ENCODE measurements at places on chromosomes 12 and 14.

DNA sequence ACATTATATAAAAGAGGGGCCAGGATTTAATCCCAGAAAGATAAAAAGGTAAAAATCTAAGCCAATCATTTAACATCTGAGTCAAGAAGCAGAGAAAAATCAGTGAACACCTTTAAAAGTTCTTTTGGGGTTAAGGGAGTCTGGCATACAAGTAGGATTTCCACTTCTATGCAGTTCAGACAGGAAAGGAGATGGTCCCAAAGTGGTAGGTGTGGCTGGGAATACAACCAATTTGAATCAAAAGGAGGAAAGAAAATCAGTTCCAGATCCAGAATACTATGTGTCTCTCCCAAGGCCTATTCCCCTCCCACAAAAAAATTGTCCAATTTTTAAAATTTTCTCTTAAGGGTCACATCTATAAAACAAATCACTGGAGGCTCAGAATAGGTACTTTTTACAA lies 167.4 kb downstream of the PHLDA1 start:
- no peak for DNase-seq

GRCh38 chr12:12930633-12931219 lies 21.2 kb downstream of the GPRC5D start:
- DNase-seq = no peak

- DNase-seq = peak; percentile 99
These were observed 2.8 kb upstream of the UBC start for GRCh38 chr12:124917135-124917840.

DNA sequence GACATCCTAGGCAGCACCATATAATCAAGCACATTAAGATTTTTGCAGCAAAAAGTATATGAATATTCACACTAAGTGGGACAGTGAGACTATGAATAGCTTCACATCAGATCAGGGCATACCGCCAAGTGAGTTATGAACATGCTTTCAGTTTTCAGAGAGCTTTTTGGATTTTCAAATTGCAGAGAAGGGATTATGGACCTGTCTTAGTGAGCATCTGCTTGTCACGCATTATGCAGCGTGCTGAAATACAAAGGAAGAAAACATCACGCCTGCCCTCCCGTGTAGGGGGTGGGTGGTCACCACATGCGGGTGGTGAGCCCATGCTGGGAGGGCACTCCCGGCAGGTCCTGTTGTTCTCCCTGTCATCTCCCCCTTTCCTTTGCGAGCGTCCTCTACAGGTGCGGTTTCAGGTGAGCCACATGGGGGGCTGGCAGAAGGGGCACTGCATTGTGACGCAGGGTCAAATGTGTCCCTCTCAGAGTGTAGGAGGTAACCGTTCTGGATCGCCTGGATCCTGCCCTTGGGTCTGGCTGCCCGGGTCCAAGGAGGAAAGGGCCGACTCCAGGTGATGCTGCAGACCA lies 42.6 kb downstream of the TRAF3 start:
- DNase-seq = no peak

- DNase-seq = no peak
These were observed 279.6 kb downstream of the PDZRN4 start for GRCh38 chr12:41467591-41468325.

DNA sequence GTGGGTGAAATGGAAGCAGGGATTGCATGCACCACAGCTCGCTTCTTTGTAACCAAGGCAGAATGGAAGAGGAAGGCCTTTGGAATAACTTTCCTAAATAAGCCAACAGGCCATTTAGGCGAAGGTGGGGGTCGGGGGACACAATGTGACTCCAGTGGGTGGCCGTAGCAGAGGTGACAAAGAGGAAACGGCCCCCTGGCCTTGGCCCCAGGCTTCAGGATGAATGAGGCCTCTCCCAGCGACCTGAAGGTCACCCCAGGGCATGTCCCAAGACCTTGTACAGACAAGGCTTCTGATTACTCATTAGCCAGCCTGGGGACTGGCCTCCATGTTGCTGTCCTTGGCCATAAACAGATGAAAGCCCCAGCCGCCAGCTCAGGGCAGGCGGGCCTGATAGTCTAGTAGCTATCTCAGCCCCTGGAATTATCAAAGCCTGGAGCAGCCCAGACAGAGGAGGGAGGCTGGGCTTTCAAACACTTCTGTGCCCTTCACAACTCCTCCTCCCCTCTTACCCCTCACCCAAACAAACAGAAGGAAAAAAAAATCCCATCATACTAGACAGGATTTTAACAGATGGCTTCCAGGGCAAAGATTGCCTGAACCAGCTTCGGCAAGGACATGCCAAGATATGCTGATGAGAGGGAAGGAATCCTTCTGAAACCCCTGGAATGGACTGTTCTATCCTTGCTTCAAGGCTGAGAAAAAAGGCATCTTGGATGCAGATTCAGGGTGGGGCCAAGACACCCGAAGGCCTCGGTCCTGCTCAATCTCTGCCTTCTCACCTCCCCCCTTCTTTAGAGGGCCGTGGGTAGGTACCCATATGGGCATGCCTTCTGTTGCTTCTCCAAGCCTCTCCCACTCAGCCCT lies 142.3 kb upstream of the PARP11 start:
- no peak for DNase-seq

DNA sequence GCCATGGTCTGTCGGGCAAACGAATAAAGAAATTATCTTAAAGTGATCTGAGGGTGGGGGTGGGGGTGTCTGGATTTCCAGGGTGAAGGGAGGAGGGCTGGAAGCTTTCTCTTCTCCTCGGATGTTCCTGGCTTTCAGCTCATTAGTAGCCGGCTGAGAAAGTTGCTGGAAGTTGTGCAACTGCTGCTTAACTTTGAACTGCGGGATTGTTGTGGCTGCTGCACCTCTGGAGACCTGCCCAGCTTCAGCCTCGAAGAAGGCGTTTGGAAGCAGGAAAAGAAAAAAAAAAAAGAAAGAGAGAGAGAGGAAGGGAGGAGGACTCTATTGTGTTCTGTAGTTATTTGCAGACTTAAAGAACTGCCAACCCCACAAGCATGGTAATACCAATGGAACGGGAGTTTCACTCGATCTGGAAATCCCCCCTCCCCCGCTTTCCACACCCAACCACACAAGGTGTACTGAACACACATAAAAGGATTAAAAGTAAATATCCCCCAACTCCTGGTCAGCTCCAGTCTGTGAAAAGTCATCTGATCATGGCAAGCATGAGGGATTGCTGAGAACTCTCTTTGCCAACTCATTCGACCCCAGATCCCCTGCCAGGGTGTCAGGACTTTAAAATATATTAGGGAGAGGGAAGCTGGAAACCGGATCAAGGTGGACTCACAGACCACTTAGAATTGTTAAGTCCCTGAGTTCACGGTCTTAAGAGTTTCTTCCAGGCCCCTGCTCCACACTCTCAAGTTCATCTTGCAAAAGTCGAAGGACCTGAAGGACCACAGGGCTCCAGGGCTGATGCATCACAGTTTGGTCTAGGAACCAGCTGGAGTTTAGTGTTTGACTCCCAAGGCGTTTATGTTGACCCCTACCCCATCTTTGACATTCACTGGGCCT lies at the start of gene RASSF9:
Gene RASSF9, minus strand, starts transcription at position 213 of the 894 bp plus-strand sequence. Its CDS starts 208 bp downstream, at position 5.
- peak; percentile 28 for DNase-seq

GRCh38 chr12:79012636-79013035 lies 148.1 kb downstream of the SYT1 start:
- no peak for DNase-seq

DNA sequence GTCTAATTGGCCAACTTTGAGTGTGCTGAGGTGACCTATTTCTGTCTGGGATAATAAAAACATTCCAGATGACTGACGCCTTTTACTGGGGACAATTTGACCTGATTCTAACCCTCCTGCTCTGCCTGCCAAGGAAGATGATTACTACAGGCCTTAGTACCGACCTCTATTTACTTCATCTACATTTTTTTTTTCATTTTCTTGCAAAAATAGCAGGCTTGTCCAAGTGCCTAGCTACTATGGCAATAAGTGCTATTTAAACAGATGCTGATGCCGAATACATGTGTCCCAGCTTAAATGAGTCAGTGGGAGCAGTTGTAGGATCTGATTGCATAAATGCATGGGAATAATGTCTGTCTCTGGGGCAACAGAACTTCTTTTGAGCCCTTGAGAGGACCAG lies 254.3 kb downstream of the RGS6 start:
- no peak for DNase-seq

DNA sequence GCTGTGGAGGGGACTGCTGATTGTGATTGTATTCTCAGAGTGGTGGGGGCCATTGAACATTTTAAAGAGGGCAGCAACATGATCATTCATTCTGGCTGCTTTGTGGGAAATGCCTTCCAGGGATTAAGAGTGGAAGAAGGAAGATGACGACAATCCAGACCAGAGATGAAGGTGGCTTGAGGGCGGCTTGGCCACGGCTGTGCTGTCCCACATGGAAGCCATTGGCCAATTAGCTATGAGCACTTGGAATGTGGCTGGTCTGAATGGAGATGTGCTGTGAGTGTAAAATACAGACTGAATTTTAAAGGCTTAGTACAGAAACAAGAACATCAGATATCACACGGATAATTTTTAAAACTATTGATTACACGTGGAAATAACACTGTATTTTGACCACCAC lies 19.2 kb upstream of the SLC10A1 start:
- no peak for DNase-seq

DNA sequence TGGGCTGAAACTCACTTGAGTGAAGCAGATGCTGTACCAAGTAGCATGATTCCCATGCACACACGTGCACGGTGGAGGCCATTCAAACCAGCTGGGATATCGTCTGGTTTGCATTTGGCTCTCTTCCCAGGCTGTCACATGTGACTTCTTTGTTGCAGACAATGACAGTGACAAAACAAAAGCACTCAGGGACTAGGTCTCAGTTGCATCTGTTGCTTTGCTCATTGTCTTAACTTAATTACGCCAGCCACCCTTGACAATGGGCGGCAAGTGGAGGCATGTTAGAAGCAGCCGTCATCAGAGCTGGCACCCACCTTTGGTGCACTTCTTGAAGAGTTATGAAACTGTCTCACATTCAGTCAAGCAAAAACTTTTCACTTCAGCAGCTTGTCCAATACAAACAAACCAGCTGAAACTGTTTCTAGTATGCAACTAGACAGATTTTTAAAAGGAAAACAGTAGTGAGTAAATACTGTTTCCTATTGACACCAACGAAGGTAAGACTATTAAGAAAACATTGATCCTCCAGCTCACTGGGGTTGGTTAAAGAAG lies 74.3 kb downstream of the IGF1 start:
- DNase-seq = no peak

GRCh38 chr12:46342562-46343033 lies 30.0 kb downstream of the SLC38A2 start:
- peak; percentile 76 for DNase-seq

GRCh38 chr14:32905013-32905412 lies 33.7 kb upstream of the NPAS3 start:
- DNase-seq = no peak

DNA sequence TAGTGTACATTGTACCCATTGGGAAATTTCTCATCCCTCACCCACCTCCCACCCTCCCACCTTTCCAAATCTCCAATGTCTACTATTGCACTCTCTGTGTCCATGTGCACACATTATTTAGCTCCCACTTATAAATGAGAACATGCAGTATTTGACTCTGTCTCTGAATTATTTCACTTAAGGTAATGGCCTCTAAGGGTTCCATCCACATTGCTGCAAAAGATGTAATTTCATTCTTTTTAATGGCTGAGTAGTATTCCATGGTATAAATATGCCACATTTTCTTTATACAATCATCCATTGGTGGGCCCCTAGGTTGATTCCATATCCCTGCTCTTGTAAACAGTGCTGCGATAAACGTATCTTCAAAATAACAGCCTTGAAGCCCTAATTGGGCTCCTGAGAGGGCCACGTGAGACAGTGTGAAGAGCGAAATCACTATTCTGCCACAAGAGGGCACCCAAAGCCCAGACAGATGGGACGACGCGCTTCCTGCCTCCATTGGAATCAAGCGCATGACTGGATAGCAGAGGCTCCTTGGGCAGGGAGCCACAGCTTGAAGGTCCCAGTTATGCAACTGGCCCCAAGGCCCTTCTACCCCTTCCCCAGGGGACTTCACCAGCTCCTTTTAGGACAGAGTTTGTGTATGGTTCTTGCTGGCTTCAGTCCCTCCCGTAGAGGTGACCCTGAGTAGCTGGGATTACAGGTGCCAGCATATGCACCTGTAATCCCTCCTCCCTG lies 21.3 kb upstream of the CD27 start:
- DNase-seq = peak; percentile 97

DNA sequence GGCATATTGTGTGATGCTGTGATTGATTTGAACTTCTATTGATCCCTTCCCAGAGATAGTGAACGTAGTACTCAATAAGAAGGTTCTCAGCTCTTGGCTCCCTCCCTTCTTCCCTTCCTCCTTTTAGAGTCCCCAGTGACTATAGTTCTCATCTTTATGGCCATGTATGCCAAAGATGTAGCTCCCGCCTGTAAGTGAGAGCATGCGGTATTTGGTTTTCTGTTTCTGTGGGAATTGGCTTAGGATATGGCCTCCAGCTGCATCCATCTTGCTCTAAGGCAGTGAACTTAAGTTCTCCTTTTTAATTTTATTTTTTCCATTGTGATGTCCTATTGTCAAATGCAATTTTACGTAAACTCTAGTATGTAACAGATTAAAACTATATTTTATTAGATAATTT lies 109.5 kb downstream of the AEBP2 start:
- no peak for DNase-seq

GRCh38 chr12:124395284-124395752 lies 100.4 kb downstream of the RFLNA start:
- DNase-seq = no peak

GRCh38 chr14:99192028-99192621 lies 79.9 kb downstream of the BCL11B start:
- no peak for DNase-seq

GRCh38 chr12:50614167-50614759 lies 109.5 kb downstream of the DIP2B start:
- peak; percentile 74 for DNase-seq

DNA sequence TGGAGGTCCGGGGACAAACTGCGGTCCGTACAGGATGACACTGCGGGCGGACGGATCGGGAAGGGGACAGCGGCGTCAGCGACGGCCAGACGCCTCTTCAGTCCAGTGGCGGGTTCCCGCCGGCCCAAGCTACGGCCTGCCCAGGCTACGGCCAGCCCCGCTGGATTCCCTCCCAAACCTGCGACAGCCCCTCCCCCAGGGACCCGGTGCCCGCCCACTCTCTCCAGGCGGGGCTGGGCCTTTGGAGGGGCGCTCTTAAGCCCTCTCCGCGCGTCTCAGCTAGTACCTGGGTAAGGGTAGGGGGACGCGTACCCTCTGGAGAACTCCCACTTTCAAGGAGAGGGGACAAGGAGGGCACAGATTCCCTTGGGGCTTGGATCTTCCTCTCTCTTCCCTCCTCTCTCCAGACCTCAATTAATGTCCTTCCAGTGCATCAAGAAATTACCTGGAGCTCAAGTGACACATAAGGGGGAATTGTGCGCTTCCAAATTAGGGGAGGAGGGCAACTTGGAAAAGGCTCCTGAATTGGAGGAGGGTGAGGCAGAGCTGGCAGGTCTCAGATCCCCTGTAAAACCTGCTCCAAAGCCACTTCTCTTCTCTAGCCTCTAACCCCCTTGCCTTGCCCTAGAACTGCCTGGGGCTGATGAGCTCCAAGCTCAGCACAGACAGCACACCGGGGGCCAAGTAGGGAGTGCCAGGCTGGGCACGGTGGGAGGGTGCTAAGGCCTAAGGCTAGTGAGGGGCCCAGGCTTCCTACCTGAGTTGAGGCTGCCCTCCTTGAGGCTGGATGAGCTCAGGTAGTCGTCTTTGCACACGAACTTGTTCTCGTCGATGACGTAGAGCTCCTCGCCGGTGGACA lies 3.1 kb downstream of the LHX5 start:
- DNase-seq = peak; percentile 69

- DNase-seq = peak; percentile 66
These were observed 7.5 kb downstream of the ITGA5 start for GRCh38 chr12:54411391-54412241.

GRCh38 chr14:105709281-105710118 lies 183.1 kb downstream of the TMEM121 start:
- DNase-seq = no peak

GRCh38 chr14:80202888-80203562 lies 8.3 kb downstream of the DIO2 start:
- peak; percentile 81 for DNase-seq
